ENCODE measurements at places on chromosomes 16 and 17. TPM values are rescaled to one million over a fixed set of nuclear protein-coding genes. Genes with fewer than 3 reads are reported as not detected.

RHBDF2 gene
- total RNA-seq: 150 TPM

APOBR gene
- 3.2 TPM for total RNA-seq

CCL8 gene
- total RNA-seq: not detected

KCNJ2 gene
- total RNA-seq: not detected

CCDC200 gene
- not detected for total RNA-seq

MRPL58 gene
- 28.4 TPM for total RNA-seq

CCDC78 gene
- total RNA-seq: 4.8 TPM

SHISA6 gene
- total RNA-seq: not detected

RAB37 gene
- total RNA-seq: 11.1 TPM

SPOP gene
- total RNA-seq: 65.8 TPM

CDH15 gene
- not detected for total RNA-seq

RNF43 gene
- 1.5 TPM for total RNA-seq

EPN3 gene
- not detected for total RNA-seq

ITGAL gene
- 216 TPM for total RNA-seq

GRAPL gene
- total RNA-seq: 59.0 TPM

CETP gene
- 1.0 TPM for total RNA-seq
